ENCODE measurements at places on chromosomes 4 and X. TPM values are rescaled to one million over a fixed set of nuclear protein-coding genes. Genes with fewer than 3 reads are reported as not detected.

The NXF2 gene
- total RNA-seq: not detected

DNA sequence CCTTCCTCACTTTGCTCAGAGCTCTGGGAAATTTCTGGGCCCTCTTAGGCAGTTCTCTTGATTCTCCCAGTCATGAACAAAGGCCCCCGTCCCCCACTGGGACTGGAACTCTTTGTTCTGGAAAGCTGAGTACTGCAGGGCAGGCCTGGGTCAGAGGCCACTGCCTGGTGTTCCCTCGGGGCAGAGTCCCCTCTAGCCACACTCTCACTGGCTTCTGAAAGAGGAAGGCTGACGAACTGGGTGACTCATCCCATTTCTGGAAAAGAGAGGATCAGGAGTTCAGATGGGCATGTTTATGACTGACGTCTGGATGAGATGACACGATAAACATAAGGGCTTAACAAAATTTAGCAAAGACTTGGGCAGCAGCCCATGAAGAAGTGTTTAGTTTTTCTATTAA, 47.7 kb downstream of the DDX3X start:
- DNase-seq: no peak

- no peak for DNase-seq
Measured at GRCh38 chr4:103073792-103074438, 2.6 kb downstream of the SLC9B2 start.

The AR gene
- 35.1 TPM for total RNA-seq

GRCh38 chr4:27921231-27921630, 1060.6 kb downstream of the STIM2 start:
- no peak for DNase-seq

GRCh38 chr4:54281054-54281766, 52.1 kb downstream of the PDGFRA start:
- DNase-seq: no peak
